ENCODE measurements at places on chromosomes 1 and 21.

DNA sequence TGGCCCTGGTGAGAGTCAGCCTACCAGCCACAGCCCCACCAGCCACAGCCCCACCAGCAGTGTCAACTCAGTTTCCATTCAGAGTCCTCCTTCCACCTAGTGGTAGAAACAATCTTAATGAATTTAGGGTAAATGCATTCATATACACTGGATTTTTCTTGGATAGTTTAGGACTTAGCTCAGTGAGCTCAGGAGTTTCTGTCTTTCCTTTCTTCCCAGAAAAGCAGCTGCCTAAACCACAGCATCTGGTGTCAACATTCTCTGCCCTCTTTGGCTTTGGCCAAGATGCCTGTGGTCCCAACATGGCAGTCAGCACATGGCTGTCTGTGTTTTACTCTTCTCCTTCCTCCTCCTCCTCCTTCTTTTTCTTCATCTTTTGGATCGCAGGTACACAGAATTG is 94.0 kb downstream of the CLIC6 start:
- DNase-seq, result no peak

DNA sequence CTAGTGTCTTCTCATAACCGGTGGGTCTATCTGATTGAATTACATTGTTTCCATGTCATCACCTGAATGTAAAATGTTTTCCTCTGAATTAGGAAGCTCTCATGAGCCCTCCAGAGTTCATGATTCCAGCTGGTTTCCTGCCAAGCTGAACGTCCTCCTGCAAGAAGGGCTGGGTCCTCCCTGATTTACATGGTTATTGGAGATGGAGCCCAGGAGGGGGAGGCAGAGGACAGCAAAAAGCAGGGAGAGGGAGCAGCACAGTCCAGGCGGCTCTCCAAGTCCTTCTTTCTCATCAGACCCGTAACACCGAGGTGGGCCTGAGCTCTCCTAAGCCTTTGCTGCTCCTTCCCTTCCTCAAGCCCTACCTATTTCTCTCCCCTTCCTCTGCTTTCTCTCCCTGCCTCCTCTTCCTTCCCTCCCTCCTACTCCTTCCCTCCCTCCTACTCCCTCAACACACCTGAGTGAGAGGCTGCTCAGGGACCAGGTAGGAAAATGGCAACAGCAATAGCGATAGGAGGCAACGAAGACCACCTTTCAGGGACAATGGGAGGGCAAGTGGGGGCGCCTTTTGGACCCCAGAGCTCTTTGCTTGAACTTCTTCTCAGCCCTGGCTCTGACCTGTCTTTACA is 265.9 kb downstream of the PRDM2 start:
- peak; percentile 61 for DNase-seq

GRCh38 chr1:39936724-39937491 is 18.0 kb upstream of the MFSD2A start:
- DNase-seq, result no peak

DNA sequence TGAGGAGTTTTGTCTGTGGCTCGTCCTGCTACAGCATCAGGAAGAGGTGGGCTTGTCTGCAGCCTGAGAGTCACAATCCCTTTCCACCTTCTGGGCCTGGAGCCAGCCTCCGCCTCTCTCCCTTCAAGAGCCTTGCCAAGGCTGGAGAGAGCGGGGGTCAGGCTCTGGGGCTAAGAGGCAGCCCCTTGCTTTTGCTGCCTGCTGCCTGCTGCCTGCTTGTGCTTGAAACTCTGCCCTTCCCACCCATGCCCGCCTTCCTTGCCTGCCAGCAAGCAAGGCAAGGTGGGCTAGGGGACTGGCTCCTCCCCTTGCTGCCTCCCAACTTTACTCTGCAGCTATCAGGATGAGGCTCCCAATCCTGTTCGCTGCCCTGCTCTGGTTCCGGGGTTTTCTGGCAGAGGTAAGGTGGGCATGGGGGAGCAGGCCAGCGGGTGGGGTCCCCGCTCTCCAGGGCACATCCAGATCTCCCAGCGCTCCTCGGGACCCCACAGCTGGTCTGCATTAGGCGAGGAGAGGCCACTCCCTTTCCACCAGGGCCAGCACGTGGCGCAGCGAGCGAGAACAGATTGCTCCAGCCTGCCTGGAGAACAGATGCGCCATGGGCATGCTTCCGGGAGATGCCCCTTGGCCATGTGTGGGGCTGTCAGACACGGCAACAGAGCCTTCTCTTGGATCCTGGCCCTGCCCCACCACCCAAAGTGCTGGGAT is 7.5 kb upstream of the PTPN7 start:
- DNase-seq, result no peak

DNA sequence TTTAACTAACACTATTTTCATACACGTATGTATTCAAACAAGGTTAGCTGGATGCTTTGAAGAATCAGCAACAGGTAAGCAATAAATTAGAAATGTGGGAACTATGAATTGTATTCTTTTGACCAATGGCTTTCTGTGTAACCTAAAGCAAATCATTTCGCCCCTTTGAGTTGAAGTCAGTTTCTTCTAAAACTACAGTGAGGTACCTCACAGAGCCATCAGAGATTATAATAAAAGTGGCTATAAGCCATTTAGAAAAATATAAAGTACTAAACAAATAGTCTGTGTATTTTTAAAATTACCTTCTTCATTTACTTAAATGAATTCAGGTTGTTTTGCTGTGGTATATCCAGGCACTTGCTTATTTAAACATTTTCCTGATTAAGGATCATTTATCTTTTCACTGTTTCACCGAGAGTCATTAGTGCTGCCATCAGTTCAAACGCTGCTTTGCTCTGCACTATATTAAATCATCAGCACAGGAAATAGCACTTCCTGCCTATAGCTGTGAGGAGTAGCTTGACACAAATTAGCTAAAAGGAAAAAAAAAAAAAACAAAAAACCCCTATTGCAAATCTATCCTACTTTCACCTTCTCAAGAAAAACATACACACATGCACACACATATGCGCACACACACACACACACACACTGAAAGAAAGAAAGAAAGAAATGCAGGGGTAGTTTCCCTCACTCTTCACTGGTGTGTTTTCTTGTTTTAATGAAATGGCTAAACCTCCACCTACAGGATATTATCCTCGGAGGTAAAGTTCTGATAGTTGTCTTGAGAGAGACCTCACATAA is 39.8 kb upstream of the C1orf105 start:
- no peak for DNase-seq

DNA sequence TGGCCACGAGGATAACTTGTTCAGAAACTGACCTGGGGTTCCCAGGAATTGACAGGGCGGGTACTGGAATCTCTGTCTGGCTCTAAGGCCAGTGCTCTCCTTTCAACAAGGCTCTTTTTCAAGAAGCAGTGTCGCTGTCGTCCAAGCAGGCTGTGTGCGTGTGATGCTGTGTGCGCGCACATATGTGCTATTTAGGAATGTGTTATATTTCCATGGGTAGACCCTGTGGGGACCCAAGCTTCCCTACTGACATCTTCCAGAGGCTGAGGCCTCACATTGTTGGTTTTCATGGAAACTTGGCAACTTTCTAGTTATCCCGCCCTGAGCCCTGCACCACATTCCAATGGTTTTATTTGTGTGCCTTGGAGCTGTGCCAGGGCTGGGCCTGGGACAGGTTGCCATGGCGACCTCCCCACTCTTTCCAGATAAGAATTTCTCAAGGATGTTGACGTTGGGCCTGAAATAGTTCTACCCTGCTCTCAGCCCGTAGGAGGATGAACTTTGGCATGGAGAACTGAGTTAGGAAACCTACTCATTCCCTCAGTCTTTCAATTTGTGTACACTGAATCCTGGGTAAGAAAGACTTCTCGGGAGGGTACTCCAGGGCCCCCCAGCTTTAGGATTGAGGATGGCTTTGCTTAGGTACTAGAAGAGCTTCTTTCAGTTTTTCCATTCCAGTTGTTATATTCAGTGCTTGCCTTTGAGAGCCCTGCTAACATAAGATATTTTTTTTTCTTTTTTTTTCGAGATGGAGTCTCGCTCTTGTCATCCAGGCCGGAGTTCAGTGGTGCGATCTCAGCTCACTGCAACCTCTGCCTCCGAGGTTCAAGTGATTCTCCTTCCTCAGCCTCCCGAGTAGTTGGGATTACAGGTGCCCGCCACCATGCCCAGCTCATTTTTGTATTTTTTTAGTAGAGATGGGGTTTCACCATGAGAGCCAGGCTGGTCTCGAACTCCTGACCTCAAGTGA is 38.8 kb upstream of the SRSF10 start:
- peak; percentile 21 for DNase-seq
